ENCODE measurements at places on chromosomes 5 and 9.
A peak's percentile ranks its signal among the peaks of the same experiment; 100 is the strongest.

GRCh38 chr9:135882011-135882410 lies 25.3 kb downstream of the CAMSAP1 start:
- DNase-seq, result no peak

DNA sequence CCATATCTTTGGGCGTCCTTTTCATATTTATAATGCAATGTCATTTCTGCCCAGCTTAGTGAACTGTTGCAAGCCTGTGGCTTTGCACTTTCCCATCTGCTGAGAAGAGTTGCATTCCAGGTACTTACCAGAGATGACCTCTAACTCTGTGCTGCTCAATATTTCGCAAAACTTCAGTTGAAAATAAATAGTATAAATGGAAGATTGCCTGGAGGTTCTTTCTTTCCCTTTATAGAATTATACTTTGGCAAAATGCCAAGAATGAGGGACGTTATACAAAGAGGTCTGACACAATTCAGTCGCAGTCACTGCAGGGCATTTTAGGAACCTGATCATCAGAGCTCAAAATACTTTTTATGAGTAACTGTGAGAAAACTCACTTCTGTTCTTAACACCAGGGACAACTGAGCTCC lies 18.9 kb upstream of the VLDLR start:
- DNase-seq, result no peak

GRCh38 chr5:146076028-146076427 lies 29.3 kb downstream of the PLAC8L1 start:
- DNase-seq, result no peak

GRCh38 chr9:4507306-4508130 lies 17.2 kb downstream of the SLC1A1 start:
- DNase-seq, result no peak

DNA sequence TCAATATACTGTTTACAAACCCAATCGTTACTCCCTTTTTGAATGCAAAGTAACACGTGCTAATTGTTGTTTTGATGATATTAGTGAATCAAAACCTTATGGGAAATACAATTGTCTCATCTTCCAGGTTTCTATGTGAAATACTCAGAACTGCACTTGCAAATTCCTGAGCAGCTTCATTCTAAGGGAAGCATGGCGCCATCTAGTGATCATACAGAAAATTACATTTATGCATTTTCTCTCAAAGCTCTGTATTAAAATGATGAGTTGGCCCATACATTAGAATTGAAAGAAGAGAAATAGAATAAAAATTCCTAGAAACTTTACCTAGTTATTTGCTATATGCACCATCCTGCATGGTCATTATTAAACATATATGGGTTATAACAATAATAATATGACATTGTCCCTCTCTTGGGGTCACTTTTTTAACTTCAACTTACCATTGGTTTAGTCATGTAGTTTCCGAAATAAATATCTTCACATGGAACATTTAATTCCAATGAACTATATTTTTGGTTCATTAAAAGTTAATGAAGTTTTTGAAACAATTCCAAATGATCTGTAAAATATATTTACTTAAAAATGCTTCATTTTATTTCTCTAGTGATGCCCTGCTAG lies 220.0 kb downstream of the PDE4D start:
- DNase-seq, result no peak

GRCh38 chr5:68708156-68708841 lies 385.5 kb upstream of the SLC30A5 start:
- DNase-seq, result no peak

GRCh38 chr9:37200433-37201005 lies 80.1 kb downstream of the ZCCHC7 start:
- no peak for DNase-seq

GRCh38 chr9:71326360-71326759 lies 204.9 kb upstream of the TRPM3 start:
- DNase-seq, result no peak

GRCh38 chr5:176854164-176854563 lies 43.8 kb downstream of the UNC5A start:
- no peak for DNase-seq

DNA sequence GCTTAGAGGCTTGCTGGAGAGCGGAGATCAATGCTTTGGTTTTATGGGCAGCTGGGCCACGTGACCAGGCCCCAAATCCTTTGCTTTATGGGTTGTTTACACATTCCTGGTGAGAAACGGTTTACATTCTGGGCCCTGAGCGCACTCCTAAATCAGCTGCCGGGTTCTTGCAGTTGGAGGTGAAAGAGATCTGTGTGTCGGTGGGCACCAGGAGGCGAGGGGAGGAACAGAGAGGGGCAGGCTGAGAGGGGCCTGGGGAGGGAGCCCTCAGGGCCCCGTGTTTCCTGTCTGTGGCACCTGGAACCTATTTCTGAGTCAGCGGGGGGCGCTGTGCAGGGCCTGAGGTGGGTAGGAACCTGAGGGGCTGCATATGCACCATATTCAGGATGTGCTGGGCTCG lies 63.5 kb upstream of the HAND1 start:
- no peak for DNase-seq

DNA sequence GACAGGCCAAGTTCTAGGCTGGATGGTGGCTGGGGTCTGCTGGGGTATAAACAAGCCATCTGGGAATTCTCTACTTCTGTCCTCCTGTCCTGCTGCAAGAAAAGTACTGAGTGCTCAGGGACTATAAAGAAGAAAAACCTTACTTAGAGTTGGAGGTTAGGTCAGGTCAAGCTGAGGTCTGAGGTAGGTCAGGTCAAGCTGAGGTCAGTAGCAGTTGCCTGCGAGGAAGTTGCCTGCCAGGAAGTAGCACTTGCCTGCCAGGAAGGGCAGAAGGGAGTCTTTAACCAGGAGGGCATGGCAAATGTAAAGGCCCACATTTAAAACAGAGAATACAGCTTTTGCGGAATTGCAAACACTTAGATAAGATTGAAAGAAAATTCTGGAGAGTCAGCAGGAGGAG lies 51.3 kb upstream of the PRLR start:
- DNase-seq, result no peak

- no peak for DNase-seq
Measured at GRCh38 chr9:98099346-98099745, 19.7 kb downstream of the TRIM14 start.

DNA sequence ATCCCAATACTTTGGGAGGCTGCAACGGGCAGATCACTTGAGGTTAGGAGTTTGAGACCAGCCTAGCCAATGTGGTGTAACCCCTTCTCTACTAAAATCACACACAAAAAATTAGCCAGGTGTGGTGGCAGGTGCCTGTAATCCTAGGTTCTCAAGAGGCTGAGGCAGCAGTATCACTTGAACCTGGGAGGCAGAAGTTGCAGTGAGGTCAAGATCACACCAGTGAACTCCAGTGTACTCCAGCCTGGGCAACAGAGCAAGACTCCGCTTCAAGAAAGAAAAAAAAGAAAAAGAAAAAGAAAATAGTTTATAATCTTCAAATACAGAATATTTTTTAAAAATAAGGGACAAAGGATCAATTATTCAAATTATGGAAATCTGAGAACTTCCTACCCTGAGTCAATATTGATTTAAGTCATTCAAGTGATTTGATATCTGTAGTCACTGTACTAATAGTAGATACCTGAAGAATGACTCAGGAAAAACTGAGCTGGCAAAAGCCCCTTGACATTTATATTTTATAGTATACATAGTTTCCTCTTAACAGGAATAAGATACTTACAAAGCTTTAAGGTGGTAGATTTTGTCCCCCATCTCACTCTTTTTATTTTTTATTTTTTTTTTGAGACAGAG lies 61.8 kb downstream of the PTBP3 start:
- no peak for DNase-seq

GRCh38 chr9:79925326-79925725 lies 353.6 kb downstream of the TLE4 start:
- DNase-seq, result no peak

- DNase-seq, result no peak
Measured at GRCh38 chr9:112605963-112606699, 111.8 kb downstream of the INIP start.

DNA sequence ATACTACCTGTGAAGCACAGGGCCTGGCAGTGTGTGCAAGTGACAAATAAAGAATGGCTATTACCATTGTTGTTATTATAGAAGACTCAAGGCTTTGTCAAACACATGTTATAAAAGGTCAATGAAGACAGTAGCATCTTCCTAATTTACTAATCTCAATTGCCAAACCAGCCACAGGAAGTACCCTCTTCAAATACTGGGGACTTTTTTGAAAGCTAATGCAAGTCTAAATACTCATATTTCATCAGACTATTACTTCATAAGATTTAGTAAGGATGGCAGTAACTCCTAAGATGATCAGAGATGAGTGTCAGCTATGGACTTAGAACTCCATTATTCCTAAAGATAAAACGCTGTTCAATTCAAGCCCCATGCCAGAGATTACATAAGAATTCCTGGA lies 43.0 kb downstream of the GNAQ start:
- DNase-seq, result no peak

GRCh38 chr5:42636946-42637345 lies 119.7 kb upstream of the CCDC152 start:
- DNase-seq, result no peak

DNA sequence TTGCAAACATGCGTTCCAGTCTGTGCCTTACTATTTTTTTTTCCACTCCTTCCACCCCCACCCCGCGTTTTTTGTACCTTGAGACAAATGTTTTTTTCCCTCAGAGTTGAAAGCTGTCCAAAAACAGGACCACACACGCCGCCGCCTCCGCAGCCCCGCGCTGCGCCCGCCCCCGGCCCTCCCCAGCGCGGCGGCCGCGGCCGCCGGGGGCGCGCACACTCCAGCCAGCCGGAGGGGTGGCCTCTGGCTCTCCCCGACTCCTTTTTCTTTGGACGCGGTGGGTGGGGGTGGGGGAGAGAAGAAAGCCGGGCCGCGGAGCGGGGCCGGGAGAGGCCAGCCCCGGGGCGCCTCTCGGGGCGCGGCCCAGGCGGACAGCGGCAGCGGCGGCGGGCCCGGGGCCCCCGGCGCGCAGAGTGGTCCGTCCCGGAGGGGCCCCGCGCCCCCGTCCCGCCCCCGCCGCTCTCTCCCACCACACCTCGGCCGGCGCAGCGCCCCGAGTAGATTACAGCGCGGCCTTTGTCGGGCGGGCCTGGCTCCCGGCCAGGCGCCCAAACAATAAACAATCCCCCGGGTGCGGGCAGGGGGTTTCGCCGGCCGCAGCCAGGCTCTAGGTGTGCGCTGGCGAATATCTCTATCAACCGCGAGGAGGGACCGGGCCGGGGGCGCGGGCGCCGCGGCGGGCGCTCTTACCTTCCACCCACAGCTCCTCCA lies 10.9 kb downstream of the PTCH1 start:
- DNase-seq, result peak; percentile 61

DNA sequence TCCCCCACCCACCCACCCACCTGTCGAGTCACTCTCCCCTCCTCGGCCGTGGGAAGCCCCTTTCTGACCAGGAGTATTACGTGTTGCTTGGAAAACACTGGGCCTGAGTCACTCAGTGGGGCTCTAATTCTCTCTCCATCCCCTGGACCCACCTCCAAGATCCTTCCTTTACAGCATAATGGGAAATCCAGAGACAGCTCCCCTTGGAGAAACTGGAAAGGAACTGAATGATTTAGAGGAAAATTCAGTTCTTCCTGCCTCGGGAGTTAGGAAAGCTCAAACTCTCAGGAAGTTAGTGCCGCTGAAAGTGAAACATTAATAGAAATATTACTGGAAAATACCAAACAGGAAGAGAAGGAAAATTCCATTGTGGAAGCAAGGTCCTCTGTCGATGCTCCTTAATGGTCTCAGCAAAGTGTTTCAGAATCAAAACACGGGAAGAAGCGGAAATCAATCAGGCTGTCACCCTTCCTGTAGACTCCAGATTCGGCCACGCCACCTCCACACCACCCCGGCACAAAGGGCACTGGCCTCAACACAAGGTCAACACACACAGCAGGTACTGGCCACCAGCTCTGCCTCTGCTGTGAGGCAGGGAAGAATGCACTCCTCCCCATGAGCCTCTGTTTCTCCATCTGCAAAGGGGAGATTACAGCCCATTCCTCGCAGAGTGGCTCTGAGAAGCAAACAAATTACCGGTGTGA lies 9.6 kb downstream of the SHB start:
- DNase-seq, result no peak

- DNase-seq, result no peak
Measured at GRCh38 chr9:129170229-129170628, 7.8 kb downstream of the IER5L start.

GRCh38 chr5:145324767-145325479 lies 510.2 kb downstream of the PRELID2 start:
- DNase-seq, result no peak

- DNase-seq, result no peak
Measured at GRCh38 chr5:177334155-177334551, 17.3 kb downstream of the LMAN2 start.

DNA sequence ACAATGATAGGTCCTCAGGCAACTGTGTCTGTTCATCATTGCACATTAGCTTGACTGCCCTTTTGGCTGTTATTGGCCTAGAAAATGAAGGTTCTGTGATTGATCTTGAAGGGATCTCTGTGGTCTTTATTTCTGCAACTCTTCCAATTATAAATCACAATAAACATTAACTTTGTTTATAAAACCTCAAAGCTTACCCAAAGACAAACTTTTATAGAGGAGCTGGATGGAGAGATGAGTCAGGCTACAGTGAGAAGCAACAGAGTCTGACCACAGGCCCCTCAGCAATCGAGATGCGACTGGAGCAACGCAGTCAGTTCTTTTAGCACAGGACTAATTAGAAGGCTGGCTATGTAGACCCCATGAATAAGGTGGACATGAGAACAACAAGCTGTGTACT lies 5.3 kb downstream of the MACROH2A1 start:
- DNase-seq, result no peak

DNA sequence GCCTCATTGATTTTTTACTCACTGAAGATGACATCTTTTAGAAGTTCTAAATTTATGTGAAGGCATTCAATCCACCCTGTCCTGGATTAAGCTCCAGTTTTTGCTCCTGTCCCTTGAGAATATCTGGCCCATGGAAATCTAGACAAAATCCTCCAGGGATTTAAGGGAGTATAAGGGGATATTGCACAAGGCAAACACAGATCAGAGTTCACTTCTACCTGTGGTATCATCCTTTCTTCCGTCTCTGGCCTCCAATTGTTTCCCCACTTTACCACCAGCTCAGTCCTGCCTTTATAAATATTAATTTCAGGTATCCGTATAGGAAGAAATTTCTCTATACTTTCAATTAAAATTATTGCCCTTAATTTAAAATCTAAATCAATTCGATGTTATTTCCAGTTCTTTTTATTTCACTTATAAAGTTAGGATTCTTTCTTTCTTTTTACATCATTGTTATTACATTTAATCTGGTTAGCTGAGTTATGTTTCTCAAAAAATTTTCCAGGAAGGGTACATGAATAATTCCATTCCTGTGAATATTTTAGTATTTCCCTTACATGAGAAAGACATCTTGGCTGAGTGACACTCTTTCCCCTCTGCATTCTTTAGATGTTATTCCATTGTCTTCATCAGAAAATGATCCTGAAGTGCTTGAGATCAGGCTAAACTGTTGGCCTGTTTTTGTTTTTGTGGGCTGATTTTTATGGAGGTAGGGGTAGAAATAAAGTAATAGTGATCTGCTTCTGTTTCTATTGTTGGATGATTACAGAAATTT lies 194.3 kb upstream of the MAP3K1 start:
- DNase-seq, result no peak

GRCh38 chr5:111741278-111741677 lies 15.7 kb downstream of the NREP start:
- no peak for DNase-seq

Measured in GM13976 (cell line).